Cerebellar nuclear complex (tissue), 1 donor: ENCODE measurements at places on chromosomes 3 and 15.

GRCh38 chr3:10223676-10224639 lies 24.3 kb upstream of the TATDN2 start:
- DNase-seq, result no peak

GRCh38 chr3:162970292-162970691 lies 1473.7 kb downstream of the OTOL1 start:
- DNase-seq, result no peak

DNA sequence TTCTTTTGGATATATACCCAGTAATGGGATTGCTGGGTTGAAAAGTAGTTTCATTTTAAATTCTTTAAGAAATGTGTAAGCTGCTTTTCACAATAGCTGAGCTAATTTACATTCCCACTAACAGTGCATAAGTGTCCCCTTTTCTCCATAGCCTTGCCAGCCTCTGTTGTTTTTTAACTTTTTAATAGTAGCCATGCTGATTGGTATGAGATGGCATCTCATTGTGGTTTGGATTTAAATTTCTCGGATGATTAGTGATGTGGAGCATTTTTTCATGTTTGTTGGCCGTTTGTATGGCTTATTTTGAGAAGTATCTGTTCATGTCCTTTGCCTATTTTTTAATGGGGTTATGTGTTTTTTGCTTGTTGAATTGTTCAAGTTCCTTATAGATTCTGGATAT lies 444.3 kb upstream of the ATP11B start:
- DNase-seq, result no peak

- no peak for DNase-seq
Measured at GRCh38 chr3:161197855-161198850, 23.0 kb upstream of the NMD3 start.

DNA sequence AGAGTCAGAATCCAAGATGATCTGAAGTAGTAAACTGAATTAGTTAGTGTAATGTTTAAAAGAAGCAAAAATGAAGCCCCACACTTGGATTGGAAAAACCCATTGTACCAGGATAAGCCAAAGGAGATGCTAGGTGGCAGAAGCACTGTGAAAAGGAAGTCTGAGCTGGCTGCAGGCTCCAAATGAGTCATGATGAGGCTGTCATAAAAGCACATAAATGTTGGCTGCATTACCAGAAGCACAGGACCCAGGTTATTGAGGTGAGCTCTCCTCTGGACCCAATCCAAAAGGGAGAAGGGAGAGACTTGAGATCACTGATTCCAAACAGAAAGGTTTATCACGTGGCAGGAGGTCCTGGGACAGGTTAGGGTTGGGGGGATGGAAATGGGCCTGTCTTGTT lies 3.2 kb upstream of the ACAN start:
- DNase-seq, result no peak

DNA sequence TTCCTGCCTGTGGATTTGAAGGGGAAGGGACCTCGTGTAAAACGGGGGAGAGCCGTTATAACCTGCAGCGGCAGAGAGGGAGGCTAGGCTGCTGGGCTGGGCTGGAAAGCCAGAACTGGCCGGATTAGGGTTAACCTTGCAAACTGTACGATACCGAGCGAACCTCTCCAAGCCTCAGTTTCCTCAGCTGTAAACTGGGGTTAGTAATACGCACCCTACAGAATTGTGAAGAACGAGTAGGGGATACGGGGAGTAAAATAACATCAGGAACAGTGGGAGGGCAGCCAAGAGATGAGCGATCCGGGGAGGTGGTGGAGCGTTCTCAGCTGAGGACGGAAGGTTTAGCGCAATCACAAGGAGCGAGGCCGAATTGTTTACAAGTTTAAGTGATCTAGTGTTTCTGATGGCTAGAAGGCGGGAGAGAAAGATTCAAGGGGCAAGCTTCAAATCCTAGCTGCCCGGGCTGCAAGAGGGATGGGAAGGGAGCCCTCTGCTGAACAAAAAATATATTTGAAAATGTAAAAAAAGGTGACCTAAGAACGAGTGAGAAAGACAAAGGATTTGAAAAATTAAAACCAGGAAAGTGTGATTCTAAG lies 768 bp upstream of the SEMA5B start:
- DNase-seq, result peak; percentile 42

- DNase-seq, result no peak
Measured at GRCh38 chr3:131540821-131541220, 38.0 kb upstream of the MRPL3 start.

- no peak for DNase-seq
Measured at GRCh38 chr3:188472336-188472735, 318.4 kb downstream of the LPP start.

GRCh38 chr15:66126456-66126855 lies 127.1 kb downstream of the MEGF11 start:
- no peak for DNase-seq

DNA sequence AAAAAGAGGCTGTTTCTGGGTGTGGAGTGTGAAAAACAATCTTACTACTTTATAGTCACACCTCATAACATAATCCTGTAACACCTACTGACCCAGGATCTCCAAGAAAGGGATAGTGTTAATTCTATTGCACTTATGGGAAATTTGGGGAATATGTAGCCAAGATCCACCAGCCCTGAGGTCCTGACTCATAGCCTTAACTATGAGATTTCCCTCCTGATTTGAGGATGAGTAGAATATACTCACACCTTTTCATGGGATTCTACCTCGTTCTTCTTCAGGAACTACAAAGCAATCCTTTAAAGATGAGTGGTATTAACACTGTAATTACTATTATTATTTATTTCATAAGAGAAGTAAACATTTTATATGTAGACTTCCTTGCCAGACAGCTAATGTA lies 315.2 kb downstream of the MECOM start:
- no peak for DNase-seq

- no peak for DNase-seq
Measured at GRCh38 chr3:148435534-148435933, 262.2 kb upstream of the AGTR1 start.

DNA sequence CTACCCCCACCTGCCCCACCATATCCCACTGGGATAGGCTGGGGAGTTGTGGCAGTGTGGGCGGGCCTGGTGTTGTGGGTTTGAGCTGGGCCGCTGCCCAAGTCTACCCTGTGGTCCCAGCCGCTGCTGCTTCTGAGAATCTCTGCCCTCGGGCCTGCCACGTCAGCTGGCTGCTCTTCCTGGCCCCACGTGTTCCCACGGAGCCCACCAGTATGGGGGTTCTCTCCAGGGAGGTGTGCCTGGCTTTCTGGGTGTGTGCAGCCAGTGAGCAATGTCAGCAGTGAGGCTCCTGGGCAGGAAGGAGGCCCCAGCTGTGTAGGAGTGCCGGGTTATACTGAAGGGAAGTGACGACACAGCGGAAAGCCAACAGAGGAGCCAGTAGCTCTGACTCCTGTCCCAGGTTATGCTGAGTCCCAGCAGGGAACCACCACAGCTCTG lies 10.5 kb downstream of the GNAI2 start:
- DNase-seq, result no peak

- DNase-seq, result no peak
Measured at GRCh38 chr3:89527736-89528305, 420.4 kb downstream of the EPHA3 start.
